Kasumi-1 (cell line): ENCODE measurements at places on chromosomes 16 and 17.
A peak's percentile ranks its signal among the peaks of the same experiment; 100 is the strongest.

DNA sequence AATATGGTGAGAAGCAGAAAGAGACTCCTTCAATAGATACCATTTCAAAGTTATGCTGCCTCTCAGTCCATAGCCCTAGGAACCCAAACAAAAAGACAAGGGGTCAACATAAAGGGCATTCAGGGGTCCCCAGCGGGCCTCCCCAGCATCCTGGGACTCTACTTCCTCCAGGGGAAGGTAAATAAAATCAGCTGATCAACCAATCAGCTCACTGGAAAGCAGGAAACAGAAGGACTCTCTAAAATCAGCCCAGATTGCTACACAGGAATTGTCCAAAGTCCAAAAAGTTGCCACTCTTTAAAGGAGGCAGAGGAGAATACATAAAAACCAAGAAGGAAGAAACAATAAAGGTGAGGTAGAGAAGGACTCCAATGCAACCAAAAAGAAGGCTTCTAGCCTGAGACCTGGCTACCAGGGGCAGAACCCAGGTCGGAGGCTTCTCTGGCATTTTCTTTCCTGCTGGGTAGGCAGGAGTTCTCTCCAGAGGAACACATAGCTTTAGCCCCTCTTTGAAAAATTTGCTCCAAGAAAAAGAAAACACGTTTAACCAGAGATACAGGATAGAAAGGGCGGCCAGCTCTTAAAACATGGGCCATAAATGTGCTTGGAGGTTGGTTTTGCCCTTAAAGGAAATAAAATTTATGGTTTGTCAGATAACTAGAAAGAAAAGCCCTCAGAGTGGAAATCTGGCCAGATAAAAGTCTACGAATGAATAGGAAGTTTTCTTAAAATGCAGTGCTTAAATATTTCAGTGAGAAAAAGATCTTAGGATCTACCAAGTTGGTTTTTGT is 404.6 kb downstream of the SOX9 start:
- no peak for DNase-seq

GRCh38 chr16:85931596-85932402 is 32.8 kb downstream of the IRF8 start:
- no peak for DNase-seq

DNA sequence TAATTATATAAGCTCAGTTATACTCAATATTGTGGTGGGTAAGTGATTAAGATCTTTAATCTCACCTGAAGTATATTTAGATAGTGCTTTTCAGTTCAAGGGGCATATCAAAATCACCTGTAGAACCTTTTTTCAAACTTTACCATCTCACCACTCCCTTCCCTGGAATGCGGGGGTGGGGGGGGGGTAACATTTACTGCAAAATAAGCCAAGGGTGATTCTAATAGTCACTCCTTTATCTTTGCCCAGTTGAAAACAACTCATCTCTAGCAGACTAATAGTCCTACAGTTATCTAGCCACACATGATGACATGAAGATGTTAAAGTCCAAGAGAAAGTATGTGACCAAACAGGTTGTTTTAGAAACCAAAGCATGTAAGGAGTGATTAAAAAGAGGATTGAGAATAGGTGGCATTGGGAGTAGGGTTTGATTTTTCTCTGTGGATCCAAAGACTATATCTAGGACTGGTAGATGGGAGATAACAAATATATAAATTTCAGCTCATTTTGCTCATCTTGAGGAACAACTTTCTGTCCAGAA is 21.5 kb downstream of the LPCAT2 start:
- no peak for DNase-seq

- DNase-seq = no peak
Observed at GRCh38 chr17:59341922-59342321, 10.5 kb downstream of the YPEL2 start.

GRCh38 chr17:1561420-1562175 is 994 bp downstream of the PITPNA start:
- DNase-seq = no peak

GRCh38 chr16:58970775-58971174 is 236.7 kb upstream of the GOT2 start:
- DNase-seq = no peak

DNA sequence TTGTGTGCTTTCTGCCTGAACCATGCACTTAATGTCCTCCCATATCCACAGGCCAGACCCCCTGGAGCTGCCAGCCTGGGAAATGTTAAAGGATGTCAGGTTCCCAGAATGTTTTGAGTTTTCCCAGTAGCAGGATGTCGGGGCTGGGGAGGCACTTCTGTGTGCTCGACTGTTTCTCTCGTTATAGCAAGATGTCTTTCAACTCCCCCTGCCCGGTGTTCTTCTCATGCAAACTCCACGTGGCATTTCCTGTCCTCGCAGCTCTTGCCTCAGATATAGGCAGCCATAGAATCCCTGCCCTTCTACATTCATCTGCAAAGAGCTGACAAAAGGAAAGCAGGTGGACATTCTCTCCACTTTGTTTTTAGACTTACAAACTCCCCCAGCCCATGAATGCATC is 457.2 kb upstream of the CDH11 start:
- no peak for DNase-seq

DNA sequence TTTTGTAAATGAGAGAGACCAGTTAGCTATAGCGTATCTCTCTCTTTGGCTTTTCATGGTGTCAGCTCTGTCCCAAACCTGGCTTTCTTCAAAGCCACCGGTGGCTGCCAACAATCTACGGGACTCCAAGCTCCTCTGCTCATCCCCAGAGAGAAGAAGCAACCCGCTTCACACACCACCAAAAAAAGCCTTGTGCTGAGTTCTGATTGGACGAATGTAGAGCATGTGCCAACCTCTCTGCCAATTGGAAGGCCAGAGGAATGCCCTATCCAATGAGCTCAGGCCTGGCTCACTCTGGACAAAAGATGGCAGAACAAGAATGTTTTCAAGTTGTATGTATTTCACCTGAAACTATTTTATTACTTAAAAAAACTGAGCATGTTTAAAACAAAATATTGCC is 202.4 kb downstream of the C16orf95 start:
- no peak for DNase-seq

DNA sequence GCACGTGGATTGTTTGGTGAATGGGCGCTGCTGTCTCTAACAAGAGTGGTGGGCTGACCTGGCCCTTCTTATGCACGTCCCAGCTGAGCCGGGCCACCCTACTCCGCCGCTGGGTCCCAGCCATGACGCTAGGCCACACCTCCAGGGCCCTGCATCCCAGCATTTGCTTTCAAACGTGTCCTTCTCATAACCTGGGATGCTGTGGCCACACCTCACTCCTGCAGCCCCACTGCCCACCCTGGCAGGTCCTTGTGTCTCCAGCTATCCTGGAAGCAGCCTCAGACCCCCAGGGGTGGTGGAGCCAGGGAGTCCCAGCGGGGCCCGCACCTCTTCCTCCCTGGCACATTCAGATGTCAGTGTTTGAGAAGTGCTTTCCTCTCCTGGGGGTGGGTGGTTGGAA is 168.6 kb downstream of the IRF8 start:
- DNase-seq = no peak

- peak; percentile 86 for DNase-seq
Observed at GRCh38 chr16:28494121-28494851, at the start of gene APOBR. TSS of gene APOBR (plus strand) at chr16:28494643. CDS start at chr16:28494682, 39 bp downstream.

DNA sequence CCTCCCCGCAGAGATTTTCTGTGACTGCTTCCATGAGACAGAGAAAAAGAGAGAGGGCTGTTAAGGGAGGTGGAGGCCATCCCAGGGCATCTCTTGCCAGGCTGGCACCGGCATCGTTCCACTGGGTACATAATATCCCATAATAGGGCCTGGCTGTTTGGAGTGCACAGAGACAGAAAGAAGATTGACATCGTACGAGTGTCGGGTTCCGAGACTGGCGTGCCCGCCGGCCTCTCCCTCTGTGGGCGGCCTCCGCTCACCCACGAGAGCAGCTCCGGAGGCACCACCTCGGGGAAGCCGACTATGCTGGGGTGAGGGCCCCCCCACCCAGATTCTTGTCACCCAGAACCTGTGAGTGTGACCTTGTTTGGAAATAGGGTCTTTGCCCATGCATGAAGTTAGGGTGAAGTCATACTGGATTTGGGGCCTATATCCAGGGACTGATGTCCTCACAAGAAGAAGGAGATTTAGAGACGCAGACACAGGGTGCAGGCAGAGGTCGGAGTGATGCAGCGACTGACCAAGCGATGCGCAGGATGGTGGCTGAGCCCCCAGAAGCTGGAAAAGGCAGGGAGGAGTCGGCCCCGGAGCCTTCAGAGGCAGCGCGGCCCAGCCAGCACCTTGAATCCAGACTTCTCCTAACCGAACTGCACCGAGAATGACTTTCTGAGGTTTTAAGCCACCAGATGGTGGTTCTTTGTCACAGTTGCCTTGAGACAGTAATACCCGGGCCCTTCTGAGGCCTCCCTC is 101.8 kb upstream of the CIBAR2 start:
- DNase-seq = no peak

- no peak for DNase-seq
Observed at GRCh38 chr17:45395569-45396415, 36.9 kb downstream of the ARHGAP27 start.

GRCh38 chr17:32102646-32103186 is 39.6 kb upstream of the RHOT1 start:
- no peak for DNase-seq

- DNase-seq = no peak
Observed at GRCh38 chr17:77409282-77410161, 268.8 kb downstream of the SEC14L1 start.
